ENCODE measurements at places on chromosomes 3 and 15. TPM values are rescaled to one million over a fixed set of nuclear protein-coding genes. Genes with fewer than 3 reads are reported as not detected.

Gene CNTN4
- not detected for total RNA-seq

Gene VEPH1
- total RNA-seq, result not detected

Gene SLC35G2
- 6.7 TPM for total RNA-seq

Gene TMEM212
- not detected for total RNA-seq

Gene GCSAM
- not detected for total RNA-seq

Gene JMJD7
- 7.6 TPM for total RNA-seq

Gene PTPN23
- 3.8 TPM for total RNA-seq

Gene GSK3B
- 22.2 TPM for total RNA-seq

Gene HTR3E
- not detected for total RNA-seq

Gene GOLIM4
- 19.7 TPM for total RNA-seq

Gene CCDC39
- total RNA-seq, result not detected

Gene FMN1
- 9.0 TPM for total RNA-seq

Gene LEKR1
- 1.6 TPM for total RNA-seq

Gene GNAT1
- total RNA-seq, result not detected

Gene CYP1A1
- total RNA-seq, result 15.7 TPM

Gene MAP1A
- total RNA-seq, result 2.3 TPM

Gene XCR1
- not detected for total RNA-seq

Gene SERPINI2
- total RNA-seq, result not detected

DNA sequence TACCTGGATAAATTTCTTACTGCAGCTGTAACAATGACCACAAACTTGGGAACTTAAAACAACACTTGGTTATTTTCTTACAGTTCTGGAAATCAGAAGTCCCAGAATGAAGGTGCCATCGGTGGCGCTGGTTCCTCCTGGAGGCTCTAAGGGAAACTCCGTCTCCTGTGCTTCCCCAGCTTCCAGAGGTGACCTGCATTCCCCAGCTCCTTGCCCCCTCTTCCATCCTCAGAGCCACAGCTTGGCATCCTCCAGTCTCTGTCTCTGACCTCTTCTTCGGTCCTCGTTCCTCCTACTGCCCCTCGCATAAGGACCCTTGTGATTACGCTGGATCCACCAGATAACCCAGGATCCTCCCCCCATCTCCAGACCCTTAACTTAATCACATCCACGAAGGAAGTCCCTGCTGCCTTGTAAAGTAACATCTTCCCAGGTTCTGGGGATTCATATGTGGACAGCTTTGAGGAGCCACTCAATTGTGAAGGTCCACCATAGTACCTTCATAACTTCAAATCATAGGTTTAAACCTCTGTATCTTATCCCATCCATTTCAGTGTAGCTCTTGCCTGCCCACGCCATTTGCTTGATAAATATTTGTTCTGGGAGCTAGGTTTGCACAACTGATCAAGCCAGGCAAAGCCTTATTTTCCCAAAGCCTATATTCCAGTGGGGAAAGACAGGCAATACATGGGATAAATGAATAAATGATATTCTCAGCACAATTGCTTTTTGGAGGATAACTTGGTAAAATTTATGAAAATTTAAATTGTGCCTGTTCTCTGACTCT, 34.8 kb downstream of the KLF15 start:
- DNase-seq, result no peak

GRCh38 chr3:117752984-117753717, 1043.6 kb downstream of the TUSC7 start:
- DNase-seq, result no peak

GRCh38 chr3:176074096-176074495, 1123.2 kb downstream of the TBL1XR1 start:
- no peak for DNase-seq

DNA sequence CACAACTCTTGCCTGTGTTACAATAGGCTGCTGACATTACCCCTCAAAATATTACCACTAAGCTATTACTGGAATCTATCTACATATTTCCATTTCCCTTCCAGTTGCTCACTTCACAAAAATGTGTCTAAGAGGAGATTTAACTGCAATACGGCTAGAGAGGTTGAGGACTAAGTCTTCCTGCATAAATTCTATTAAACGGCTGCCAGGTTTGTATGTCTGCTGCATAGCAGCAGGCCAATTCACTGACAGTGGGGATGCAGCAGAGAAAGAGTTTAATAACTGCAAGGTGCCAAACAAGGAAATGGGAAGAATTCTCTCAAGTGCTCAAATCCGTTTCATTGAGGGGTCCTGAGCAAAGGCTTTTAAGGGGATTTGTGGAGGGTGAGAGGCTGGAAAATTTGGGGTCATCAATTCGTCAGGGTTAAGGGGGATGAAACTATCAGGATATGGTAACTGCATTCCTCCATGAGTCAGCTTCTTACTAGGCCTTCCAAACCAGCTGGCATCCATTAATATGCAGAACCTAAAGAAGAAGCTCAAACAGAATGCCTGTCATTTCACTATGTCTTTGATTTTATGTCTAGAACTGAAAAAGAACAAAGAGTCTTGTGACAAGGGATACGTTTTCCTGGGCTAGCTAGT, 675.6 kb downstream of the TBL1XR1 start:
- DNase-seq, result no peak

GRCh38 chr3:37505415-37505814, 331.0 kb upstream of the LRRFIP2 start:
- DNase-seq, result no peak

DNA sequence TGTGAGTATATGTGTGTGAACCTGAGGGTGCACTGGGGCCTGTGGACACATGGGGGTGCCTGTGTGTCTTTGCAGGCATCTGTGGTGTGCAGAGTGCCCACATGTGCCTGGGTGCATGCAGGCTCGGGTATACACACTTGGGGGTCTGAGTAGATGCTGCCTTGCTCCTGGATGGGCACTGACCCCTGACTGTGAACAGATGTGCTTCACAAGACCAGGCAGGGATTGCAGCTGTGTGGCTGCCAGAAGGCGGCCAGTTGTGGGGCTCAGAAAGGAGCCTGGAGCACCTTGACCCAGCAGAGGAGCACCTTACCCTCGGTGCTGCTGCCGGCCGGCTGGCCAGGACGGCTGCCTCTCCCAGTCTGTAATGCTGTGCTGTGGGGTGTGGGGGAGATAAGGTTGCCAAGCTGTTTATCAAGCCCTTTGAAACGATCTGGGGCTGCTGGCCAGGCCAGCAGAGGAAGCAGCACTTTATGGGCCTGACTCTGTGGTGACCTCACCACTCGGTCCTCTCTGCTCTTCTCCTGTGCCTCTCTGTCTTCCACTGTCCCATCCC, 55.5 kb upstream of the MRPS22 start:
- peak; percentile 52 for DNase-seq

- DNase-seq, result no peak
Measured at GRCh38 chr3:187504435-187504834, 136.2 kb downstream of the RTP4 start.

GRCh38 chr15:66494262-66494661, 3.3 kb downstream of the SNAPC5 start:
- no peak for DNase-seq

DNA sequence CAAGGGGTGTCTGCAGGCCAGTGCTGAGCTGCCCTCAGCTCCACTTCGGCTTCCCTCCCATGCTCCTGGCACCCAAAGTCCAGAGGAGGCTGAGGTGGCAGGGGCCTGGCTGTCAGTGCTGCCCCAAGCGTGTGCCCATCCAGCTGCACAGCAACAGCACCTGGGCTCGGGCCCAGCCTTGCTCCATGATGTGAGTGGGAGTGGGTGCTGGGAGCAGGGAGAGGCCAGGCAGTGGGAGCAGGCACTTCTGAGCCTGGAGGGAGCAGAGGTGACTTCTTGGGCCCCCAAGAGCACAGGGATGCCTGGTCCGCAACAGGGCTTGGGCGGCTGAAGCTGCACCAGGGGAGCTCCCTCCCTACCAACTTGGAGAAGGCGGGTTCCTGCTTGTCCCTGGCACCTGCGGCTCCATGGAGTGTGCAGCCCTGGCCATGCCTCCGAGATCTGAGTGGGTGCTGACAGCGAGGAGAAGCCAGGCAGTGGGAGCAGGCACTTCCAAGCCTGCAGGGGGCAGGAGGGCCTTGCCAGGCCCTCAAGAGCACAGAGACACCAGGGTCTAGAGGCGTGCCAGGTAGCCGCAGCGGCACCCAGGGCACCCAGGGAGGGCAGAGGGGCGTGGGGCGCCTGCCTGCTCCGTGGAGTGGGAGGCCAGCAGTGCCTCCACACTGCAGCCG, 366.7 kb upstream of the SGO1 start:
- no peak for DNase-seq

- DNase-seq, result no peak
Measured at GRCh38 chr3:11238060-11238459, 34.1 kb upstream of the ATG7 start.

- peak; percentile 83 for DNase-seq
Measured at GRCh38 chr3:117998071-117998470, 1036.6 kb downstream of the IGSF11 start.

- no peak for DNase-seq
Measured at GRCh38 chr3:170467571-170468147, 49.0 kb downstream of the CLDN11 start.

- DNase-seq, result no peak
Measured at GRCh38 chr3:144055604-144056003, 84.0 kb downstream of the DIPK2A start.

GRCh38 chr15:48862705-48863104, 15.2 kb upstream of the EID1 start:
- no peak for DNase-seq

GRCh38 chr3:132787616-132788300, 65.5 kb upstream of the NPHP3 start:
- DNase-seq, result no peak

- DNase-seq, result no peak
Measured at GRCh38 chr3:83913381-83913780, 1045.4 kb upstream of the CADM2 start.

DNA sequence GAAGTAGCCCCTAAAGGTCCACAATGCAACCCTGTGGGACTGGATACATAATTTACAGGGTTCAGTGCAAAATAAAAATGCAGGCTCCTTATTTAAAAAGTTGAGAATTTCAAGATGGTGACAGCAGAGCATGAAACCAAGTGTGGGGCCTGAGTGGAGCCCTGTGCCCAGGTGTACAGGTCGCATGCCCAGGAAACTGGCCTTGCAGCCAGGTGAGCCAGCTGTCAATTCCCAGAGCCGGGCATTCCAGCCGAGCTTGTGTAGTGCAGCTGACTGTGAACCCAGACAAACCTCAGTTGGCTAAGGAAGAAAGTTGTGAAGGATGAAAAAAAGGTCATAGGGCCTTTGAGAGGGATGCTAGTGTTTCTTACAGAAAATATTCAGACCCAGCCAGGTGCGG, 27.6 kb downstream of the POPDC2 start:
- no peak for DNase-seq

DNA sequence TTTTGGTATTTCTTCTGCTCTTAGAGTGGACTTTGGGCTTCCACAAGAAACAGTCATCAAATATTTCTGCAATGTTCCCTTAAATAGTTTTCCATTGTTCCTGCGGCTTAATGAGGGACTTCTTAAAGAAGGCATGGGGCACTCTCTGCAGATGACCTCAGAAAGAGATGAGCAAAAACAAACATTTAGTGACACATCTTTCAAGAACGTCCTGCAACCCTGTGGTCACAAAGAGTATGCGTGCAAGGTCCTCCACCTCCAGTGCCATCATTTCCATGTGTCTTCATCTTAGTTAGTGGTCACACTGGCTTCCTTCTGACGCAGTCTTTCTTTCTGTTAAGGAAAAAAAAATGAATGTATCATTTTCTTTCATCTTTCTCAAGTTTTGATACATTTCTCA, 56.2 kb downstream of the GREM1 start:
- peak; percentile 3 for DNase-seq

DNA sequence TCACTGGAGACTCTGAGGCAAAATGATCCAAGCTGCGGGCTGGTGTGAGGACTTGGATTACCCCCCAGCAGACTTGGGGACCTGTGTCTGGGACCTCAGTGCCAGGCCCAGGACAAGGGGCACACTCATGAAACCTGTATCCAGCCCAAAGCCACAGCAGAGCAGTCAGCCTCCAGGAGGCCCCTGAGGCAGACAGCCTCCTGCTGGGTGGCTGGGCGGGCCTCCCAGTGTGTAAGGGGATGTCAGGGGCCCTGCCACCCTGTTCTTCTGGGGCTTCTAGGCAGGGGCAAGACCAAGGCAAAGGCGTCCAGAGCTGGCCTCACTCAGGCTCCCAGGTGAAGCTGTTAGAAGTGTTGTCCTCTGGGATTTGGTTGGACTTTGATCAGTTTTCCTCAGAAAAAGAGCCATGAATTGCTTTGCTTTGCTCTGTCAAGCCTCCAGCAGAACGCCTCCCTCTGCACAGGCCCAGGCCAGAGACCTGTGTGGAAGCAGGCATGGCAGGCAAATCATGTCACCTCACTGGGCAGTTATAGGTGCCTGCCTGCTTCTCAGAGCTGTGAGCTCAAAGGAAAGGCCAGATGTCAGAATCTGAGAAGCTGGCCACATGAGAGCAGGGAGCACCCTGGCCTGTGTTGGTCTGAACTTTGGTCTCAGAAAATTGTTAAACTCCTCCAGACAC, 77.4 kb downstream of the SMAD6 start:
- no peak for DNase-seq

GRCh38 chr3:121942116-121942786, 48.0 kb downstream of the SLC15A2 start:
- DNase-seq, result no peak

DNA sequence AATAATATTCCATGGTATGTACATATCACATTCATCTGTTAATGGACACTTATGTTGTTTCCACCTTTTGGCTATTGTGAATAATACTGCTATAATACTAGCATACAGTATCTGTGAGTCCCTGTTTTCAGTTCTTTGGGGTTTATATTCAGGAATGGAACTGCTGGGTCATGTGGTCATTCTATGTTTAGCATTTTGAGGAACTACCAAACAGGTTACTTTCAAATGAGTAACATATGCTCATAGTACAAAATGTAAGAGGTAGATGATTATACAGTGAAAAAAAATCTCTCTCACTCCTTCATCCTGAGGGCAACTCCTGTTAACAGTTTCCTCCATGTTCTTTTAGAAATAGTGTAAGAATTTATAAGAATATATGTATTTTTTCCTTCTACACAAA, 162.2 kb downstream of the PLD1 start:
- DNase-seq, result no peak

GRCh38 chr3:103873021-103873420, 1438.2 kb downstream of the ZPLD1 start:
- no peak for DNase-seq

DNA sequence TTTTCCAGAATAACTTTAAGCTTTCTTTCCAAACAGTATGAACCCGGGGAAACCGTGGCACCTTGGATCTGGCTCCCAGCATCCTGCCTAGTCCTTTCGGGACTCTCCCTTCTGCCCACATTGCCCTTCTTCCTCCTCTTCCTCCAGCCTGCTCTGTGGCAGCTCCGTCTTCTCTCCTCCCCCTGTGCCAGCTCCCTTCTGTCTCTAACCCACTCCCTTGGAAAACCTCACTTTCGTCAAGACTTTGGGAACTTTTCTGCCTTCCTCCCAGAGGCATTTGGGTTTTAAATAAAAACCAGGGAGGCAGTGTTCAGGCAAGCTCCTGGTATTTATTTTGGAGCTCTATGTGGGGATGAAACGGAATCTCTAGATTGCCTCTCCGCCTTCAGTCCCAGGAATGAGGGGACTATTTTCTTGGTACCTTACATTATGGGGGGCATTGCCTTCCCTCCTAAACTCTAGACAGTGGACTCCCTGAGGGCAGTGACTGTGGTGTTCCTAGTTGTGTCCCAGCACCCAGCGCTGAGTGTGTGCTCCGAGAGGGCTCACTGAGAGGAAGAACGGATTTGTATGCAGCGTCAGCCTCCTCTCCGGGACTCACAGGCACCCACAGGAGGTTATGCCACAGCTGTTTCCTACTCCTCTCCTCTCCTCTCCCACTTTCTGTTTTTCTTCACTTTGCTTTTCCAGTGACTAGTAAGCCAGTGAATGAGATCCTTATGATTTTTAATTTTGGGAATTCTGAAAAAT, 105.4 kb upstream of the MRPS22 start:
- peak; percentile 69 for DNase-seq

GRCh38 chr15:32746116-32746857, 28.5 kb downstream of the GREM1 start:
- DNase-seq, result no peak

- DNase-seq, result no peak
Measured at GRCh38 chr3:189334064-189334920, 162.5 kb downstream of the TPRG1 start.

Measured in MG63 (cell line).